ENCODE measurements at places on chromosomes 4 and X.

DNA sequence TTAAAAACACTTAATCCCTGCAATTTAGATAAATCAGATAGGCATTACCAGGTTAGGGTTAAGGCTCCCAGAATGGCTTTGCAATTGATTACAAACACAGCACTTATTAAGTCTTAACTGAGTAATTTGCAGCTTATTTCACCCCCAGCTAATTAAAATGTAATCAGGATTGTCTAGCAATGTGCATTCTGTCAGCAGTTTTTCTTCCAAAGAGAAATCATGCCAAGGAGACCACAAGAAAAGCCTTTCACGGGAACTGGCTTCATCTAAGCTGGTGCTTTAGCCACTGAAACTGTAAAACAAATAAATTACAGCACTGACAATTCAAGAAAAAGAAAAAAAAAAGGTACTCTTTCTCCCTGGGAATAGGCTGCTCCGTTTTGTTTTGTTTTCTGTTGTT is 2.1 kb downstream of the ANOS1 start:
- no peak for DNase-seq

- DNase-seq, result no peak
Observed at GRCh38 chrX:133249266-133250058, 31.3 kb upstream of the TFDP3 start.

DNA sequence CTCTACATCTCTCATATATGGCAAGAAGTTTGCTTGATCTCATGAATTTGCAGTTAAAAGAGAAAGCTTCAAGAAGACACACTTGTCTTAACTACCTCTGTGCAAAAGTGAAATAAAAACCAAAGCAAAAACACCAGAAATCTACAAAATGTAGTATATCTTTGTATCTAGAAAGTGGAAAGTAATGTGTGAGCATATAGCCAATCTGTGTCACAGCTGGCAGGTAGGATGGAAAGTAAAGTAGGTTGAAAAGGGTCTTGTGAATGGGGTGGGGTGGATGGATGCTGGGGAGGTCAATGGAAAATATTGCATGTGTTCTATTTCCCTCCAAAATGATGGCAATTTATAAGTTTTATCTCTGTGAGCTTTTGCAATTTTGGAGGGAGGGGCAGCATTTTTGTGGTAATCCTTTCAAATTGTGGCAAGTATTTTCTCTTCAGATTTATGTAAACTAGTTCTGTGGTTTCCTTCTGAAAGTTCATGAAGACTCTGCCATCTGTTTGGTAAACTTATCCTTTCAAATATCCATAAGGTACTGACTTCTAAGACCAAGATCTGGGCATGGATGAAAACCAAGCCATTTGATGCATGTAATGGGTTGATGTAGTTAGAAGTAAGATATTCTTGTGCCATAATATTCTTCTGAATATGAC is 215.9 kb upstream of the GIMD1 start:
- DNase-seq, result no peak

DNA sequence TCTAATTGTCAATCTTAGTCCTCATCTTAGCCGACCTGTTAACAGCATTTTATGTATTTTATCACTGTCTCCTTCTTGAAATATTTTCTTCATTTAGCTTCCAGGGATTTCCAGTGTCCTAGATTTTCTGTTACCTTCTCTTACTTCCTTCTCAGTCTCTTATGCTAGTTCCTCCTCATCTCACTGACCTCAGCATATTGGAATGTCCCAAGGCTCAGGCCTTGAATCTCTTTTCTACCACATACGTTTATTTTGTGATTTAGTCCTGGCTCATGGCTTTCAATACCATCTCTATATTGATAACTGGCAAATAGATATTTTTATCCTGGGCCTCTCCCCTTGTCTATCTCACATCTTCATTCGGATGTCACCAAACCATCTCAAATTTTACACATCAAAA is 61.1 kb downstream of the IQCM start:
- no peak for DNase-seq

GRCh38 chr4:106502106-106502699 is 133.6 kb upstream of the GIMD1 start:
- DNase-seq, result no peak

DNA sequence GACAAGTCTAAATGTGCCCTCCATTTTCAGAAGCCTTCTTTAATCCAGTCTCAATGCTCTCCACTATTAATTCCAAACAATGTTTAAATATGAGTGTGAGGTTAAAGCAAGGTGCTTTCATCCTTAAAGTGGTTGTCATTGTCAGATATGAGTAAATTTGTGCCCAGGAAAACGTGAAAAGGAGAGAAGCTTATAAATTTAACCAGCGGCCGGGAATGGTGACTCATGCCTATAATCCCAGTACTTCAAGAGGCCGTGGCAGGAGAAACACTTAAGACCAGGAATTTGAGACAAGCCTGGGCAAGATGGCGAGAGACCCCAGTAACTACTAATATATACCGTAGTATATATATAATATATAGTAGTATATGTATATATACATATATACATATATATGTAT is 270.0 kb downstream of the ARHGAP24 start:
- DNase-seq, result no peak

DNA sequence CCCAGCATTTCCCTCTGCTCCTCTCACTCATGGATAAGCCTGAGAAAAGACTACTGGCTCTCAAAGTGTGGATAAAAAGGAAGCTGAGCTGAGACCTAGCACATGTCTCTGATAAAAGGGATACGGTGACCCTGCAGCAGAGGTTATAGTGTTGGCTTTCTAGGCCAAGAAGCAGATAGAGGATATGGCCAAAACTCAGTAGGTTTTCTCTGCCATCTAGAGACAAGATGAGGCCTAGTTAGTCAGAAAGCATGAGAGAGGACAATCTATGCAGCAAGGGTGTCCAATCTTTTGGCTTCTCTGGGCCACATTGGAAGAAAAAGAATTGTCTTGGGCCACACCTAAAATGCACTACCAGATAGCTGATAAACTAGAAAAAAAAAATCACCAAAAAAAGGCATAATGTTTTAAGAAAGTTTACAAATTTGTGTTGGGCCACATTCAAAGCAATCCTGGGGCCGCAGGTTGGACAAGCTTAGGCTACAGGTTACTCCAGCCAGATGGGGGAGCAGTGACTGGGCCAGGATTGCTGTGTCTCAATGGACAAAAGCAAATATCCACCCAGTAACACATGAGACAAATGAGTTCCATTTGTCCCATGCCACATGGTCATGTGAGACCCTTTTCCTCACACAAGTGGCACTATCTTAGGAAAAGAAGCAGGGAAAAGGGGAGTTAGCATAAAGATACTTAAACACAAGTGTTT is 411.4 kb downstream of the INPP4B start:
- no peak for DNase-seq

- DNase-seq, result no peak
Observed at GRCh38 chr4:55635741-55636655, at the start of gene NMU. TSS of gene NMU (minus strand) at chr4:55636298. CDS start at chr4:55636192, 106 bp downstream.

DNA sequence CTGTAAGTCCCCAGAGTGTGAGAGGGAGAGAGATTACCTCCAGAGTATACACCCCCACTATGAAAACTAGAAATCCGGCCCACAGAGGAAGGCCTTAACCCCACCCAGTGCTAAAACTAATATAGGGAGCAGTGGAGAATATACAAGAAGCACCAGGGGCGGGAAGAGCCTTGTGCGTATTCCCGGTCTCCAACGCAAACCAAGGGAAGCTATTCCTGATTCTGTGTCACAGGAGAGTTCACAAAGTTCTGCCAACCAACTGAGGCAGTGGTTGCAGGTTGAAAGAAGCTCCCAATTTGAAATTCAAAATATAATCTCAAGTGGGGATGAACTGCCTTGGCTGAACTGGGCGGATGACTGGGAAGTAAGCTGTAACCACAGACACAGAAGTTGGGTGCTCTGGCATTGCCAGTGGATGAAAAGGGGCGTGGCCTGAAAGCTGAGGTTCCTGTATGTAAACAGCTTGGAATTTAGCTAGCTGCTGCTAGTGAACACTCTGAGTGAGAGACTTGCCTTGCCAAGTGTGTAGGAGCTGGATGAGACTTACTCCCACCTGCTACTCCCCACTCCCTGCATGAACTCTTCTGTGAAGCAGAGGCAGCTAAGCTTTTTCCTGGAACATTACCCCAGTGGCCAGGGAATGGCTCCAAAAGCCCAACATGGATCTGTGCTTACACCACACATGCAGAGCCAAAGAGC is 32.7 kb downstream of the ELF2 start:
- no peak for DNase-seq

- no peak for DNase-seq
Observed at GRCh38 chr4:96835991-96836390, 996.1 kb downstream of the PDHA2 start.

DNA sequence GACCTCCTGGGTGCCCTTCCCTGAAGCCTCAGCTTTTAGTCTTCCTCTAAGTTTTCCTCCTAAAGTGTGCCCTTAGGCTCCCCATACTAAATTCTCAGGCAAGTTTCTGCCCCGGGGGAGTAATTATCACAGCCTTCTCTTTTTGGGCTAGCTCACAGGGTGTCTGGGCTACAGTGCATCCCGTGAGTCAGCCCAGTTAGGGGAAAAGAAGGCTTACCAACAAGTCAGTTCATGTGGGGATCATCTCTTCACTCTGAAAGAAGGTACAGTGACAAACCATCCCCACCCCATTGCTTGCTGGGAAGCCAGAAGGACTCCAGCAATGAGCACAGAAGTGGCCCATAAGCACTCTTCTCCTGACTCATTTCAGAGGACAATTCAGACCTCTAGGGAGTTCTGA is 134.7 kb upstream of the FAM9C start:
- DNase-seq, result no peak

DNA sequence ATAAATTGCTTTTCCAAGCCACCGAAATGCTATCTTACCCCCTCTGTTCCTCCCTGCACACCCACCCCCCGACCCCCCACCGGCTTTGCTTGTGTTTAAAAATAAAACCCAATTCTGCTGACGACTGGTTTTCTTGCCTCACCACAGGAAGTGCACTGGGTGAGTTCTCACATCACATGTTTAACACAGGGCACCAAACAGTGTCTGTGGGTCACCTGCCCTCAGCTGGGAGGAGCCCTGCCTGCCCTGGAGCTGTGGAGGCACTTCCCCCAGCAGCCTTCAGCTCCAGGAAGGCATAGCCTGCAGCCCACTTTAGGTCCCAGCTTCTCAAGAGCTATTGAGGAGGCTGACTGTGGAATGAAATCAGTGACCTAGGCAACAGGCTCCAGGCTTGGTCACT is 8.8 kb downstream of the TMEM255A start:
- peak; percentile 15 for DNase-seq

GRCh38 chr4:15385928-15386327 is 41.9 kb upstream of the C1QTNF7 start:
- no peak for DNase-seq

- DNase-seq, result no peak
Observed at GRCh38 chrX:101078716-101079598, at the start of gene TMEM35A. TSS of gene TMEM35A (plus strand) at chrX:101078879. CDS start at chrX:101079003, 124 bp downstream.

DNA sequence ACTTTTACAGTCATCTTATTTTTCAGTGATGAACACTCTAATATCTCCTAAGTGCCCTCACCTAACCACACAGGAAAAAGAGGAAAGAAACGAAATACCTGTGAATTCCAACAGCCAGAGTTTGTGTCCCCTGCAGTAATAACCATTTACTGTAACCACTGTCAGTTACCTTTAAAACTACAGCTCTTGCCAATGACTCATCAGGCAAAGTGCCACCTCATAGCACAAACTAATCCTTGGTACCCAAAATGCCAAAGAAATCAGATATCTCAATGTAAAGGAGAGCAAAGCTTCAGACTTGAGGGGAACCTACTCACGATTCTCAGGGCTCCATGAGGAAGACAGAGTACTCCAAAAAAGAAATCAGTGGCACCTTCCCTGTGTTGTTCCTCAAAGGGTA is 146.5 kb downstream of the NDST3 start:
- no peak for DNase-seq

- DNase-seq, result no peak
Observed at GRCh38 chr4:183422962-183423631, 21.3 kb upstream of the CDKN2AIP start.

GRCh38 chrX:139811942-139812629 is 104.1 kb upstream of the MCF2 start:
- no peak for DNase-seq

GRCh38 chr4:151035911-151036310 is 20.8 kb upstream of the LRBA start:
- DNase-seq, result no peak

DNA sequence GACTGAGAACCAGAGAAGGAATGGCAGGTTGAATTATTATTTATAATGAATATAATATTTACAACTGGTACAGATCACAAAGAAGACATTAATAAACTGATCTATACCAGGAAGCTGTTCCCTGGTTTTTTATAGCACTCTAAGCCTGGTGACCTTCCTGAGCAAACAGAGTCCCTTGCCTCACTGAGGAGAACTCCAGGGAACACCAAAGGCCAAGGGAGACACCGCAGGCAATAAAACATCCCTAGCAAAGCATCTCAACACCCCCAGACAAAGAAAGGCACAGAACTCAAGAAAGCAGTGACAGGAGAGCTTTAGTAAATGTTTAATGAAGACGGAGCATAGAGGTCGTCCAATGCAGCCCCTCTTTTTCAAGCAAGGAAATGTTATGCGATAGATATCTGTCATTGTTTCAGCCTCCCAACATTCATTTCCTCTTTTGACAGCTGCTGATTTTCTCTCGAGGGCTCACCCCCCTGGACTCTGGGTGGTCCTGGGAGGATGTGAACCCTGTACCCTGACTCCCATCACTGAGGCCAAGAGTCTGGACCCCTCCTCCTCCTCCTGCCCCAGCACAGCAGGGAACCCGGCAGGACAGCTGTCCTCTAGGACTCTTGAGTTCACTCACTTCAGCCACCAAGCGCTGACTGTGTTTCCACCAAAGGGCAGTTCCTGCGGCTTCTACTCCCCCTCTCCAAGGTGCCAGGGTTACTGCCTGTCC is 342.5 kb upstream of the GATB start:
- no peak for DNase-seq

- no peak for DNase-seq
Observed at GRCh38 chrX:108701633-108702032, 34.7 kb downstream of the IRS4 start.

DNA sequence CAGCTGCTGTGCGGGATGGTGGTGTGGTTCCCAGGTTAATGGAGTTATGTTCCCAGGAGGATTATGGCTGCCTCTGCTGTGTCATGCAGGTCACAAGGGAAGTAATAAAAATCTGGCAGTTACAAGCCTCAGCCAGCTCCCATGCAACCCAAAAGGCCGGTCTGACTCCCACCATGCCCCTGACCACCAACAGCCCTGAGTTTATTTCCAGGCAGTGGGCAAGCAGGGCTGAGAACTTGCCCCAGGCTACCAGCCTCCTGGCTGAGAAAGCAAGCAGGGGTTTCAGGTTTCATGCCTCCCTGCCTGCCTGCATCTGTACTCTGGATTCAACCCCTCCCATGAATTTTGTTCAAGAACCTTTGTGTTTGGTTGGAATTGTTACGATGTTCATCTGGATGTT is 732.7 kb upstream of the POU3F4 start:
- DNase-seq, result no peak

GRCh38 chrX:105063743-105064142 is 156.8 kb downstream of the TEX13A start:
- no peak for DNase-seq

DNA sequence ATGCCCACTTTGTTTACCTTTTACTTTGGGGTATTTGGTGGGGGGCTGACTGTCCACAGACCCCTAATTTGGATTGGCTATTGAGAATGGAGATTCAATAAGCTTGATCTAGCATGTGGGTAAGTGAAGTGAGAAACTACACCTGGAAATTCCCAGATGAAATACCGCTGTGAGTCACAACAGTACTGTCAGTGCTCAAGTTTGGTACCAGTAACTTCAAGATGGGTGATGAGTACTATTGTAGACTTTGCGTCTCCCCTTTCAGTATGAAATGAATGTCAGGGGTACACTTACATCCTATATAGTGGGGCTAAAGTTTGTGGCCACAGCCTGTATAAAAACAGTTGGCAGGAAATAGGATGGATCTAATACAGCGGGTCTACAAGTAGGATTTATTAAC is 33.3 kb downstream of the HMGN5 start:
- DNase-seq, result no peak

GRCh38 chrX:153867139-153867538 is 18.8 kb downstream of the L1CAM start:
- no peak for DNase-seq

Data from stimulated activated CD8-positive, alpha-beta memory T cell treated with anti-CD3 and anti-CD28 coated beads, Interleukin-4, amount 100 ng/mL, for 1 hour (primary cell).